COR-L47 (cell line): ENCODE measurements at places on chromosomes 2 and 18.

- DNase-seq, result no peak
These were observed 142.1 kb downstream of the USP34 start for GRCh38 chr2:61328707-61329251.

DNA sequence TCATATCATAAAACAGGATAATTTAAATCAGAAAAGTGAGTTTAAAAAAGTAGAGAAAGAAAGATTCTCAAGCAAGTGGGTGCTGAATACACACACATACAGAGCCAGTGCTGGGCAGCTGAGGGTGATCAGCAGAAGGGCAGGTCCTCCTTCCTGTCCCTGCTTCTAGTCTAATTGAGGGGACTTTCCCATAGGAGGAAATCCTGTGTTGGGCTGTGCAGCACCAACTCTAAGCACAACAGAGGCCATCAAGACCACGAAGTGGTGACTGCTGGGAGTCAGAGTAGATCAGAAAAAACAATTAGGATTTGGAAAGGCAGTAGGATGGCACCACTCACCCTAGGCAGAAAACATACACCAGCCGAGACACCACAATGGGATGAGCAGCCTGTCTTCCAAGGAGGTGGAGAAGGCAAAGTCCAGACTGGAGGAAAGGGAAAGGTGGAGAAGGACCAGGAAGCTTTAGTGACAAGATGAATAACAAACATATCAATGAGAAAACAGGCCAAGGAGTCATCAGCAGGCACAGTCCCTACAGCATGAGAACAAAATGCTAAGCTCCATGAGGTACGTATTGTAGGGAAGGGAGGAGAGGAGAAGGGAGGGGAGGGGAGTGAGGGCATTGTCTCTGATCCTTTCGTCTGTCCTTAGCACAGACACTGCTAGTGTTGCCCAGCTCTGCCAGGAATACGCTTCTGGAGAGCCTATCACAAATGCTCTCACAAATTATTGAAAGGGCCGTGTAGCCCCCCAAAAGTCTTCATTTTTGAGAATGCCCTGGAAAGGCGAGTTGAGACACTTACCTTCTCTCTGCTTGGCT lies 16.7 kb upstream of the MSGN1 start:
- no peak for DNase-seq

DNA sequence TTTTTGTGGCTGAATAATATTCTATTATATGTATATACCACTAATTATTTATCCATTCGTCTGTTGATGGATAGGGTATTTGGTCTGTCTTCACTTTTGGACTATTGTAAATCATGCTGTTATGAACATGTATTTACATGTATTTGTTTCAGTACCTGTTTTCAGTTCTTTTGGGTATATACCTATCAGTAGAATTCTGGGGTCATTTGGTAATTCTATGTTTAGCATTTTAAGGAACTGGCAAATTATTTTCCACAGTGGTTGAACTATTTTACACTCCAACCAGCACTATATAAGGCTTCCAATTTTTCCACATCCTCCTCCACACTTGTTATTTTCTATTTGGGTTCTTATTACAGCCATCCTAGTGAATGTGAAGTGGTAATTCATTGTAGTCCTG lies 12.4 kb upstream of the TANK start:
- DNase-seq, result no peak

DNA sequence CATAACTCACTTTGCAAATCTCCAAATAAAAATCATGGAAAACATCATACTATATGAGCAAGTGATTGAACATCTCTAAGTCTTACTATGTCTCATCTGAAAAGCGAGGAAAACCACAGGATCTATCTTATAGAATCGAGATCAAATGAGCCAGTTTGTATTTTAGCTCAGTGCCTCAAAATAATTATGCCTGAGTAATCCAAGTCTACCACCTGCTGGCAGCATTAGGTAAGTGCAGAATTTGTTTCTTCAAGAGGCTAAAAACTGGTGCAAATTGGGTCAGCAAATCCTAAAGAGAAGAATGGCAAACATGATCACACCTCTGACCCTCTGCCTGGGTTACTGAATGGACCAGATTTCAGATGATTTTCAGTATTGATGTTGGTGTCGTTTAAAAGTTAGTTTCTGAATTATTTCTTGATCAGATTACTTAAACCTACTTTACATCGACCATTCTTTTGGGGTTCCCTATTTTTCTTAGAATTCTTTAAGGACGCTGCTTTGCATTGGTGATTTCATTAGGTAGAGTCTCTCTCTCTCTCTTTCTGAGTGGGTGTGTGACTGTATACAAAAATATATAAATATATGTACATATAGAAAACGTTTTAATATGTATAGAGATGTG lies 12.7 kb upstream of the FHOD3 start:
- DNase-seq, result peak; percentile 72

GRCh38 chr2:70902067-70902442 lies 33.6 kb upstream of the ATP6V1B1 start:
- DNase-seq, result no peak

DNA sequence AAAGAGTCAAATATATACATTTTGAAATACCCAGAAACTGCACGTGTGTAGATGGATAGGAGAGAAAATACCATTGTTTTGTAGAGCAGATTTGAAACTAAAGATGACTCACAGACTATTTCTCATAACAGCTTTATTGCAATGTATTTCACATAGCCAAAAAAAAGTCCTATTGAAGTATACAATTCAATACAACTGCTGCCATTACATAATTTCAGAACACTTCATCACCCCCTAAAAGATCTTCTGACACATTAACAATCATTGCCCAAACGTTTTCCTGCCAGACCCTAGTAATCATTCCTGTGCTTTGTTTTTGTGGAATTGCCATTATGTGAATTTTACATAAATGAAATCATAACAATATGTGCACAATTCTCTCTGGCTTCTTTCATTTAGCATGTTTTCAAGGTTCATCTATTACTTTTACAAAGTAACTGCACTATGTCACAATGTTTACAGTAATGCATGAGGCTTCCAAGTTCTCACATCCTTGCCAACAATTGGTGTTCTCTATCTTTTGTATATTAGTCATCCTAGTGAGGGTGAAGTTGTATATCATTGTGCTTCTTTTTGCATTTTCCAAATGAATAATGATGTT lies 378.6 kb upstream of the CWC22 start:
- no peak for DNase-seq

DNA sequence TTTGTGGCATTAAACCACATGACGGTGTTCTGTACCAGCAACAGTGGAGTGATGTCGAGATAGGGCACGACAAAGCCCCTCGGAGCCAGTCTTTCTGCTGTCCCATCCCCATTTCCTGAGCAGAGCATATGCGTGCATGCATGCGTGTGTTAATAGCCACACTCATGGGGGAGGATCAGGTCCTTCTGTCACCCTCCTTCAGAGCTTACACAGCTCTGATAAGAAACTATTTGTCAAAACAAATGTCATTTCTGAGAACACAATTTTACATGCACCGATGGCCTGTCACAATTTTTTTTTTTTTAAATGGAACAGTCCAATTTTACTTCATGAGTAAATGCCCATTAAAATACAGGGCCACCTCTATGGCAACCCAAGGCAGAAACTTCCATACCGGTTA lies 95.9 kb upstream of the ZBTB14 start:
- no peak for DNase-seq

DNA sequence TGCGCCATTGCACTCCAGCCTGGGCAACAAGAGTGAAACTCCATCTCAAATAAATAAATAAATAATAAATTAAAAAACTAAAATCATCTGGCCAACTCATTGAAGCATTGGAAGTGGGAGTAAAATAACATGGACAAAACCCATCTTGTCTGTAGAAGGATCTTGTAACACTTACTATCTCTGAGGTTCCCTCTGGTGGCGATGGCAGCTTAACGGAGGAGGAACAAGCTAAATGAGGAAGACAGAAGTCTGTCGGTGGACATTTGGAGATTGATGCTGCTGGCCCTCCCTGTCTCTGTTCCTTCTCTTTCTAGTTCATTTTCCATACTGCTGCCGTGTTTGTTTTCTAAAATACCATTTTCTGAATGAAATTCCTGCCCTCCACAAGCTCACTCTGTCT lies 43.4 kb downstream of the ZCCHC2 start:
- DNase-seq, result peak; percentile 47

DNA sequence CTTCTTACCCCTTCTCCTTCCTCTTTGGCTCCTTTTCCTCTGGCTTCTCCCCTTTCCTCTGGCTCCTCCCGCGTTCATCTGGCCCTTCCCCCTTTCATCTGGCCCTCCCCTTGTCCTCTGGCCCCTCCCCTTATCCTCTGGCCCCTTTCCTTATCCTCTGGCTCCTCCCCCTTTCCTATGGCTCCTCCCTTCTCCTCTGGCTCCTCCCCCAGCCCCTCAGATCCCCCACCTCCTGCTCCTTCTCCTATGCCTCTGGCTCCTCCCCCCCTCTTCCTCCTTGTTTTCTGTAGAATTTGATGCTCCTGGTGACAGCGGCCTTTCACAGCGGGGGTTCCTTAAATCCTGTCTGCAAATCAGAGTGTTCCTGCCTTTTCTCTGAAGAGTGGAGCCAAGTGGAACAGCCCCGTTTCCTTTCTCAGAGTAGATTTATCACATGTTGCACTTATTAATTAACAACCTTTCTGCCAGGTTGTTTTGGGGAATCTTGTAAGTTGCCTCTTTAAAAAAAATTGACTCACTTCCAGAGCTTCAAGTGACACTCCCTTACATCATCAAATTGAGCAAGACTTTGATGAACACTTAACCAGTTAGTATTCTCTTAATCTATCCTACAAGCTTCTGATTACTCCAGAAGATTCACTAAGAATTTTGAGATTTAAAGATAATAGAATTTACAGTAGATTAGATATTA lies 27.9 kb downstream of the FABP1 start:
- no peak for DNase-seq

DNA sequence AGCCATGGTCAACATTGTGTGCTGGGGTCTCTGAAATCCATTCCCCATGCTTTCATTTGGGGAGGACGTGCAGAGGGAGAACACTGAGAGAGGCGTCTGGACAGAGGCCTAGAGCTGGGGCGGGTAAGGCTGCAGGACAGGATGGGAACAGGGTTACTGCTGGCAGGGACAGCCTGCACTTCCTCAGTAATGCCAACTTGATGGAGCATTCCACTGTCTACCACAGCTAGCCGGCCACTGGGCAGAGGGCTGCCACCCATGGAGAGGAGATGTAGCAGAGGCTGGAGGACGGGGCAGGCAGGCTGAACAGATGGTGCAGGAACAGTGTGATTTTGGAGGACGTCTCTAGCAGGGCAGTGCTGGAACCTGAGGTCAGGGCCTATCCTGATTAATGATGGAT lies 29.3 kb downstream of the MRPL33 start:
- no peak for DNase-seq
